MM.1S (cell line): ENCODE measurements at places on chromosomes 6 and 20.

GRCh38 chr6:139392794-139393193 lies 18.3 kb upstream of the CITED2 start:
- DNase-seq: no peak

DNA sequence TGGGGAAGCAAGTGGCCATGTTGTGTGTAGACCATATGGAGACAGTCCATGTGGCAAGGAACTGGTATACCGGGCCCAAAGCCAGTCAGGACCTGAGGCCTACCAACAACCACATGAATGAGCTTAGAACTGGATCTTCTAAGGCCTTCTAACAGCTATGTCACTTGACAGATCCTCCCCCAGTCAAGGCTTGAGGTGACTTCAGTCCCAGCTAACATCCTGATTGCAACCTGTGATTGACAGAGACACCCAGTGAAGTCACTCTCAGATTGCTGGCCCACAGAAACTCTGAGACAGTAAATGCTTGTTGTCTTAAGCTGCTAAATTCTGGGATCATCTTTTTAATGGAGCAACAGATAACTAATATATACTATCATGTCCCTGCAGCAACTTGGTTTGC lies 32.9 kb downstream of the AHI1 start:
- peak; percentile 40 for DNase-seq

DNA sequence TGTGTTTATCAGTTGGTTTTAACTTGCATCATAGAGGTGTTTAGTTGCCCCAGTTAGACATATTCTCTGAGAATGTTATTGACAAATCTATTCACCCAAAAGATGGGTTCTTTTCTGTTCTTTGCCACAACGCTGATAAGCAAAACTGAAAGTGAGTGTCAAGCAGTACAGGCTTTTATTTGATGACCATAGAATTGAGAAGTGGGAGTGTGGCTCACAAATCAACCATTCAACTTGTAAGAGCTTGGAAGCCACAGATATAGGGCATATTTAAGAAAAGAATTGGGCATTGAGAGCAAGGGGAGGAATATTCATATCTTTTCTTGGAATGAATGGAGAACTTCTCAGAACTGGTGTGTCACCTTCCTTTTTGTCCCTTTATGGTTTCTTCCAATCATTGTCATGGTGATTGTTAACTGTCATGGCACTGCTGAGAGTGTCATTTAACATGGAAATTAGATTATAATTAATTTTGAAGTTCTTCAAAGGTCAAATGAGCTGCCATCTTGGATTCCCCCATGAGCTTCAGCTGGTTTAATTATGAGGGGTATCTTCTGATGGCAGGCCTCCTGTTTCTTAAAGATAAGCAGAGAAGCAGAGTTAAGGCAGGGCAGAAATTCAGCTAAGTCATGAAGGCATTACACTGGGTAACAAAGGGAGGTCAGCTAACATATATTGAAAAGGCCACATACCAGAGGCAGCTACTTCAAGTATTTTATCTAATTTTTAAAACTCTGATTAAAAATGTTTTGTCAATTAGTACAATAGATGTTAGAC lies 254.0 kb upstream of the HTR1E start:
- DNase-seq: peak; percentile 64

GRCh38 chr6:138012682-138013081 lies 94.5 kb downstream of the PERP start:
- DNase-seq: no peak

DNA sequence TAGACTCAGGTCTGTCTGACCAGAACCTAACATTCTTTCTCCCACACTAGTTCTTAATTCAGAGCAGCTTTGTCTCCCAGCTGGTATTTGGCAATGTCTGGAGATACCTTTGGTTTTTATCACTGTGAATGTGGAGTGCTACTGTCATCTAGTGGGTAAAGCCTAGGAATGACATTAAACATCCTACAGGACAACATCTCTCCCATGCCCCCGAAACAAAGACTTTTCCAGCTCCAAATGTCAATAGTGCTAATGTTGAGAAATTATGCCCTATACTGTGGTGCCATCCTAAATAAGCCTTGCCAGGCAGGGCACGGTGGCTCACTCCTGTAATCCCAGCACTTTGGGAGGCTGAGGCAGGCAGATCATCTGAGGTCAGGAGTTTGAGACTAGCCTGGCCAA lies 4.2 kb upstream of the TTPAL start:
- DNase-seq: no peak

GRCh38 chr6:155108070-155108820 lies 113.1 kb downstream of the TIAM2 start:
- no peak for DNase-seq

GRCh38 chr6:137765059-137765458 lies 102.0 kb upstream of the TNFAIP3 start:
- DNase-seq: no peak

DNA sequence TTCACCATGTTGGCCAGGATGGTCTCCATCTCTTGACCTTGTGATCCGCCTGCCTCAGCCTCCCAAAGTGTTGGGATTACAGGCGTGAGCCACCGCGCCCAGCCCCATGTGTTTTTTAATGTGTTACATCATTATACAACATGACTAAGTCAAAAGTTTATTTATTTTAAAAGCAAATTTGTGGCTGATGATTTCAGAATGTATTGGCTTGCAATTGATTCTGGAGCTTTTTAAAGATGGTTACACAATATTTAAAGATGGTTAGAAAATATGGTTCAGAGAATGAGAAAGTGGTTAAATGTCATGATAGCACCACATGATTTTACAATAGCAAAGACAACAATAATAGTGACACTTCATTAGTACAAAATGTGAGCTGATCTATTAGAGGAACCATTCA lies 80.5 kb downstream of the SASH1 start:
- DNase-seq: no peak

DNA sequence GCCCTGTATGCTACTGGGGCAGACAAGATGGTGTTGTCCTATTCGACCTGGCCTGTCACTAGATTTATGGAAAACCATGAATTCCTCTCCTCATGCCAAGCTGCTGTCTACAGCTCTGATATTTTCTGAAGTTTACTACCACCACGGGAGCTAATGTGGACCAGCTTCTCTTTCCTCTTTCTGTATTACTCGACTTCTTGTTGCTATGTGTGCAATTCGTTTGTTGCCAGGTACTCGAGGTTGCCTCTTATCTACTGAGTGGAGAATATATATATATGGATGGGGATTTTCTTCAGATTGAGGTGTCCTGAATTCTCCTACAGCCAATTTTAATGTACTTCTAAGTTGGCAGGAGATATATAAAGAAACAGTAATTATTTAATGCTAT lies 34.7 kb downstream of the MAN1A1 start:
- DNase-seq: no peak
